RCC 7860 (cell line): ENCODE measurements at places on chromosomes 7 and 10.

DNA sequence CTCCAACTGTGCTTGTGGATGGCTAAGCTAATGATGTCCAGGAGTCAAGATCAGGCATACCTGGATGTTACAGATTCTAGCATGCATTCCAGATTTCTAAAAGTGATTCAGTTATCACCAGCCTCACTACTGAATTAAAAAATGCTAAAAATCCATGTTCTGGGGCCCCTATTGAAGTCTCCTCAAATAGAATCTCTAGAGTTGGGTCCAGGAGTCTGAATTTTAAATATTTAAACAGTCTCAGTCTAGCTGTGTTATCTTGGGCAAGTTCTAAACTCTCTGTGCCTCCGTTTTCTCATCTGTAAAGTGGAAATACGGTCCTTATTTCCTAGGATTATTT is 5.0 kb downstream of the ARID5B start:
- DNase-seq = no peak

- DNase-seq = no peak
Observed at GRCh38 chr10:90988024-90988423, 67.1 kb upstream of the ANKRD1 start.

DNA sequence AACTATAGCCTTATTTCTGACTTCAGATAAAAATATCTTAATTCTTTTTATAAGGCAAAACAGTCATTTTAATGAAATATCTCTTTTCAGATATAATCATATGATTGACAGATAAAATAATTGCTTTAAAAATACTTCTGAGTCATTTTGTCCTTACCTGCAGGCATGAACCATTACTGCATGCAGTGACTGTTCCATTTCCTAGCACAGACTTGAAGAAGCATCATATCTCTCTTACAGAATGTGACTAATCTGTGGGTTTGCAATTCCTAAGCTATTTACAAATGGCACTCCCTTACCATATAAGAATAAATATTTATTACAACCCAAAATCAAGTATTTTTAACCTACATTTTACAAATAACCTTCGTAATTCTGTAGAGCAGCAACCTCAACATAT is 120.7 kb downstream of the SRPK2 start:
- peak; percentile 67 for DNase-seq

- no peak for DNase-seq
Observed at GRCh38 chr10:99368646-99369045, 39.5 kb downstream of the CNNM1 start.

DNA sequence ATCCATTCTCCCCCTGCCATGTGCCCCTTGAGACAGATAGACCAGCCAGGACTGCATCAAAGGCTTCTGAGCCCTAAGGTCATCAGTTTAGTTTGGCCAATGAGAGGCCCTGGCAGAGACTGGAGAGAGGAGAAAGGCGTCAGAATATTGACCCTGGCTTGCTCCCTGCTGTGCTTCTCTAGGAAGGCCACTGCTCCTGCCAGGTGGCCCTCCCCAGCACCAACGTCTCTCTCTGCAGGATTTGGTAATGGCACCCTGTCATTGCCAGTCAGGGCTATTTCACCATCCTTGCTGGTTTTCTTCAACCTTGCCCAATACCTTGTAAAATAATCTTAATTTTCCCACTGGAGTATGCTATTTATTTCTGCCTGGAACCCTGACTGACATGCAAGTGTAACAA is 38.8 kb upstream of the ZRANB1 start:
- DNase-seq = no peak

DNA sequence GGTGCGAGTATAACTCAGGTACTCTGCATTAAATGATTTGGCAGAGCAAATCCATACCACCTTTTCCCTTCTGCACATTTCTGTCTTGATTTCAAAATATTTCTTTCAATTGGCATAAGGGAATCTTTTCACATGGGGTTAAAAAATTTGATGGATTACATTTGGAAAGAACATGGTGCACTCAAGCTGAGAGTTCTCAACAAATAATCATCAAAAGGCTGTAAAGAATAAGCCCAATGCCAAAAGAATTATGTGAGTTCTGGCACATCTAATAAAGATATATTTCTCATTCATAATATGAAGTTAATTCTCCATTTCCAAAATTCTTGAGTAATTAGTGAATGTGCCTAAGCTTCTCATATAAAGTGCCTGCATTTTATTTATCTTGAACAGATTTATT is 223.1 kb downstream of the GPR37 start:
- DNase-seq = no peak

- DNase-seq = no peak
Observed at GRCh38 chr7:45067582-45067981, 21.2 kb downstream of the NACAD start.

DNA sequence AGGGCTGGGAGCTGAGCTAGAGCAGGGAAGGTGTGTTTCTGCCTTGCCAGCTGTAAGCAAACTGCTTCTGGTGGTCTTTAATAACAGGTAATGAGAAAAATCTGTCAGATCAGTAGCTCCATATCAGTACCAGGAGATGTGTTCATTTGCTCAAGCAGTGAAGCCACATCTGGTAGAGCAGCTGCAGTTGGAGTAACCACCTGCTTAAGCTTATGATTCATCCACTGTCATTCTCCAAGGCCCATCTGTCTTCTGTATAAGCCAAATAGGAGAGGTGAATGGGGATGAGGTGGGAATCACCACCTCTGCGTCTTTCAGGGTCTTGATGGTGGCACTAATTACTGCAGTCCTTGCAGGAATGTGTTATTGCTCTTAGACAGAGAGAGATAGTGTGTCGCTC is 18.4 kb upstream of the COBL start:
- no peak for DNase-seq

- DNase-seq = no peak
Observed at GRCh38 chr7:50341724-50342123, 37.2 kb downstream of the IKZF1 start.

DNA sequence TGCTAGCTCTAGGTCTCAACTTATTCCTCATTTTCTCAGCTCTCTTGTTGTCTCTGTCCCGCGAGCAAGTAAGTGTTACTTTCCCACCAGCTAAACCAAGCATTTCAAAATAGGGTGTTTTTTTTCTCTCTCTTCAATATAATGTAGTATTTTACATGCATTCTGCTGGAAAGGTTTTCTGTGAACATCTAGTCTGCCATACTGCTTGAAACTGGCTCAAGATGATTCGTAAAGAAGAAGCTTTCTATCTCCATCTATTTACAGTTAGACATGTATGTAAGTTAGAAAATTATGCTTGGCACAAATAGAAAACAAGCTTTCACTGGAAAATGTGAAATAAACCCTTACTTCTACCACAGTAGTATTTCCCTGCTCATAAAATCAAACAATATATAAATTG is 31.2 kb downstream of the C1QL3 start:
- DNase-seq = no peak

DNA sequence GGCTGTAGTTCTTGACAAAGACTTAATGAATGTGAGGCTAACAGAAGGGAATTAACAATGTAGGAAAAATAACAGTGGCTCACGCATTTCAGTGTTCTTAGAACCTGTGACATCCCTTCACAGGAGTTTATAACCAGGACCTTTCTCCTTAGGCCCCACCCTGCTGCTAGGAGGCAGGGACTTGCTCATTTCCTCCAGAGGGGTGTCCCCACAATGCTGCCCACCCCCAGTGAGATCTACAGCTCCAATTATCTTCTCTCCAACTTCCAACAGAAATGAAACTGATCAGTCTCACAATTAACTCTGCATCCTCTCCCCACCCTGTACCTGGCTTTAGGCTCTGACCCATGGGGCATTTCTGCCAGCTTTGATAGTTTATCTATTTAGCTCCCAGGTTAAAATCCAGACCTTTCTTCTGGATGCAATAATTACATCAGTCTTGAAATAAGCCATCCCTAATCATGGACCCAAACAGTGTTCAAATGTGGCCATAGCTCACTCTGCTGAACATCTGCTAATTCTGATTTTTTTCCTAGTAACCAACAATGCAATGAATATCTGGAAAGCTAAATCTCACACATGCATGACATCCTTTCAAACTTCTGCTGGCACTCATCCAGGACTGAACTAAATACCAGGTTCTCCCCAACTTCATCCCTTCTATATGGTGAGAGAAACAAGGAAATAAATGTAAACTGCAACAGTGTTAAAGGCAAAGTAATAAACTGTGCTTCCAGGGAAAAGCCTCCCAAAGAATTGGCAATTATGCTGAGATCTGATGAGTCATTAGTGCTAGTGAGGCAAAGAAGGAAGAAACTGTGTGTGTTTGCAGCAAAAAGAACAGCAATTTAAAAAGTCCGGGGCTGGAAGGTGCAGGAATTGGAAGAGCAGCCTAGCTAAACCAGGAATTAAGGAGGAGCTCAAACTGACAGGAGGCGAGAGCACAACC is 64.6 kb downstream of the HERPUD2 start:
- no peak for DNase-seq

- DNase-seq = no peak
Observed at GRCh38 chr10:95889830-95890229, 17.9 kb upstream of the CC2D2B start.

- DNase-seq = peak; percentile 92
Observed at GRCh38 chr10:89653410-89653869, 8.4 kb upstream of the PANK1 start.

DNA sequence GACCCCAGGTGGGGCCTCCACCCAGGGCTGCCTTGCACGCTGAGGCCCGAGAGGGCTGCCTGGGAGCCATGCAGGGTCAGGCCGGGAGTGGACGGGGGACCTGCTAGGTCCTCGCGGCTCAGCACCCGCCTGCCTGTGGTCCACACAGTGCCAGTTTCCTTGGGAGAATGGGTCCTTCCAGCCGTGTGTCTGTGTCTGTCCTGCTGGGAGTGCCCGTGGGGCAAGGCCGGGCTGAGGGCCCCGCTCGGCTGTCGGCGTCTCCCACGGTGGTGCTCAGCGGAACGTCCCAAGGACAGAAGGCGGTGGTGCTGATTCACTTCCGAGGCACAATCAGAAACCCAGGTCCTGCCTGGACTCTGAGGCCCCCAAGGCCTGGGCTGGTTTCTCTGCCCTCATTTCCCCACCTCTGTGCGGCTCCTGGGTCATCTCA is 23.2 kb upstream of the GTPBP4 start:
- no peak for DNase-seq

GRCh38 chr10:89082086-89082485 is 91.5 kb downstream of the FAS start:
- no peak for DNase-seq

DNA sequence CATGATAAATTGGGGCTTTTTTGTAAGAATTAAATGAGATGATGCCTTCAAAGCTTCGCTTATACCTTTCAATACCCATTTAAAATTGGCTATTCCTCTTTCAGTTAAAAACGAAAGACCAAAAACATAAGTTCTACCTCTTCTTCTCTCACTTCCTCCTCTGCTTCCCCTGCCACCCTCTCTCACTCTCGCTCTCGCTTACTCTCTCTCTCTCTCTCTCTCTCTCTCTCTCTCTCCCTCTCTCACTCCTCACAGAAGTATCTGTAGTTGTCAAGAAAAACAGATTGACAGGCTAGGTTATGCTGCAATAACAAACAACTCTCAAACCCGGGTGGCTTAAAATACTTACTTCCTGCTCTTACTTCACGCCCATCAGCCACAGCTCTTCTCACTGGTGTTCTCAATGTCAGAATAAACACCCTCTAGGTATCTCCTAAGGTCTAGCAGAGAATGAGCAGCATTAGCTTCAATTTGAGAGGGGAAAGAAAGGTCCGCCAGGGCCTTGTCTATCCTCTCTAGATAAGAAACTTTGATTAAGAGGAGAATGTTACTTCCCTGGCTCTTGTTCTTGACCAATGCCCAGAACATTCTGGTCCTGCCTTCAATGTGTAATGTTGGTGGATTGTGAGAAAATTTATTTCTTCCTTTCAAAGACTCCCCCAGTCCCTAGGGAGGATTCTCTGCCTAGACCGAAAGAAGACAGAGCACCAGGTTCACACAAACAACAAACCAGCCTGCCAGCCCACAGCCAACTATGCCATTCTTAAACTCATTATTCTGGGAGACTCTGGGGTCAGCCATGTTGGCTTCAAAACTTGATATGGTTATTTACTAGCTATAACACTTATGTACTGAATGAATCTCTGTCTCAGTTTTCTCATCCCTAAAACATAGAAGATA is 1028.7 kb downstream of the XPNPEP1 start:
- no peak for DNase-seq

DNA sequence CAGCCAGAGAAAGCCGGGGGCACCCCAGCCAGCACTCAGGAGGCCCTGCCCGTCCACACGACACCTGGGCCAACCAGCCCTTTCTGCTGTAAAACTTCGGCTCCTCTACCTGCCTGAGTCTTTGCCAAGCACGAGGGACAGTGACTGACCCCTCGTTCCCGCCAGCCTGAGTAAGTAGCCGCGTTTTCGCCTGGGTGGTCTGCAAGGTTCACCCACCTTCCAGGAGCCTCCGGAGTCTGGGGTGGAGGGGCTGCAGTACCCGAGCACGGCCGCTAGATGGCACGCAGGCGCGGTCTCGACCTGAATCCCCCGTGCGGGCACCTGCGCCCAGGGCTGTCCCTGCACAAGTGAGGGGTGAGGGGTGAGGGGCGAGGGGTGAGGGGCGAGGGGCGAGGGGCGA is 192.7 kb downstream of the PTPRN2 start:
- DNase-seq = no peak

- no peak for DNase-seq
Observed at GRCh38 chr7:129496653-129497052, 5.7 kb upstream of the SMKR1 start.

- no peak for DNase-seq
Observed at GRCh38 chr7:2726316-2727018, 38.5 kb downstream of the AMZ1 start.

GRCh38 chr10:6271663-6272062 is 68.9 kb downstream of the PFKFB3 start:
- DNase-seq = no peak

DNA sequence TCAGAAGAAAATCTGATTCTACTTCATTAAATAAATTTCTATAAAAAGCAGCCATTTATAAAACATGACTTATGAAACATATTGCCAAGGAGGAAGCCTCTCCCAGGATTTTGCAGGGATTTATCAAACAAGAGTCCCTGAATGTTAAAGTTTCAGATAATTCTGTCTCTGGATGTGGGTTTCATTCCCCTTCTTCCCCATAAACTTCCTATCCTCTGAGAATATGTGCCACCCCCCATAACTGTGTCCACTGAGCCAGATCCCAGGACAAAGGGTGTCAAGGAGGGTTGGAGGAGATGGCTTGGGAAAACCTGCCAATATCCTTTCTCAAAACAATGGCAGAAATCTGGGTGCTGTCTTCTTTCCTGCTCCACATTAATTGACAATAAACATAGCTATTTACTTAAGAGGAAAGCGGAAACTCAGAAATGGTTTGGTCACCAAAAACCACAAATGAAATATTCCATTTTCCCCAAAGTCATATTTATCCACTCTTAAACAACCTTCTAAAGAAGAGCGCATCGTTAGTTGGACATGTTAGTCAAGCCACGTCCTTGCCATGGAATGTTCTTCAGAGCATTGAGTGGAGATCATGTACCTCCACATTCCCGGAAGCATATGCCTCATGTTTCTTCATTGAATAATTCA is 54.3 kb upstream of the AKR1E2 start:
- no peak for DNase-seq

GRCh38 chr7:2111568-2111967 is 121.2 kb downstream of the MAD1L1 start:
- DNase-seq = no peak

DNA sequence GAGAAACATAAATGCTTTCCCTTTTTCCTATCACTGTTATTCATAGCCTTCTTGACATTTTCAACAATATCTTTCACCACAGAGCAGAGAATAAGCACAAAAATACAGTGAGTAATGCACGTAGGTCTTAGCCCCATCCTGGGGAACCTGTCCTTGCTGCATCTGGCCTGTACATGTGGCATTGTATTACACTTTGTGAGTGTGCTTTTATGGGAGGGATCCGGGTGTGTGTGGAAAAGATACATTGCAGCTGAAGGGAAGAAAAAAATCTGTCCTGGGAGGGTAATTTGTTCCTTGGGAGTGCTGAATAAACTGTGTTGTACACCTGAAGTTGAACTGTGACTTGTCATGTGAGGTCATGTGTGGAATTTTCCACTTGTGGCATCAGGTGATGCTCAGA is 422.7 kb upstream of the LRGUK start:
- no peak for DNase-seq
